ENCODE measurements at places on chromosomes 16 and 17.

DNA sequence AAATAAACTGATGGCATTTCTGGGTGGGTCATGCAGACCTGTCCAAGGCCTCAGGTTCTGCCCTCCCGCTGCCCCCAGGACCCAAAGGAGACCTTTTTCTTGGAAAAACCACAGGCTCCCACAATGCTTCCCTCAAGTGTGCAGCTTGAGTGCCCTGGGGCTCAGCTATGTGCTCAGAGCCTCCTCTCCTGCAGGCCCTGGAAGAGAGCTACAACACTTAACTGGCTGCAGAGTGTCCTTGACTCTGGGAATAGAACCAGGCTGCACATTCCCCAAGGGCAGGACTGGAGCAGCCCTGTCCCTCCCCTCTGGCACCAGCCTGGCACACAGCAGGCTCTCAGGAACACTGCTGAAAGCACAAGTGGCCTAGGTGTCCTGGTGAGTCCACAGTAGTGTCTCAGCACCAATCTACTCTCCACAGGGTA, 4.8 kb upstream of the SREBF1 start:
- DNase-seq: no peak

- DNase-seq: no peak
These were observed 9.8 kb upstream of the CTCF start for GRCh38 chr16:67552476-67552875.

DNA sequence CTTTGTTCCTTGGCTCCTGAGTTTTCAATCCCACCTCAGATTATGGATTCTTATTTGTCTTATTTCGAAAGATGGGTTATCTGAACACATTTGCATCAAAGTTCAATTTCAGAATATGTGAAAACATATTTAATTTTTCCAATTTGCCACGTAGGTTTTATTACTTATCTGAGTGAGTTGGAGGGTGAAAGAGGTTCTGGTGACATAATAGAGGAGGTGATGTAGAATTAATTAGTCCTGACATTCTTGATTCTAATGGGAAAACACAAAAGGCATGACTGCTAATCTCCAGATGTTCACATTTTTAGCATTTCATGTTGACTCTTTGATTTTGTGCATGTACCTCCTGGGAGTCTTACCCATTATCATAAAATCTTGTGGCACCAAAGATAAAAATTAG, 9.1 kb downstream of the TOM1L1 start:
- no peak for DNase-seq

GRCh38 chr17:17179371-17179827, 26.7 kb downstream of the PLD6 start:
- DNase-seq: no peak

DNA sequence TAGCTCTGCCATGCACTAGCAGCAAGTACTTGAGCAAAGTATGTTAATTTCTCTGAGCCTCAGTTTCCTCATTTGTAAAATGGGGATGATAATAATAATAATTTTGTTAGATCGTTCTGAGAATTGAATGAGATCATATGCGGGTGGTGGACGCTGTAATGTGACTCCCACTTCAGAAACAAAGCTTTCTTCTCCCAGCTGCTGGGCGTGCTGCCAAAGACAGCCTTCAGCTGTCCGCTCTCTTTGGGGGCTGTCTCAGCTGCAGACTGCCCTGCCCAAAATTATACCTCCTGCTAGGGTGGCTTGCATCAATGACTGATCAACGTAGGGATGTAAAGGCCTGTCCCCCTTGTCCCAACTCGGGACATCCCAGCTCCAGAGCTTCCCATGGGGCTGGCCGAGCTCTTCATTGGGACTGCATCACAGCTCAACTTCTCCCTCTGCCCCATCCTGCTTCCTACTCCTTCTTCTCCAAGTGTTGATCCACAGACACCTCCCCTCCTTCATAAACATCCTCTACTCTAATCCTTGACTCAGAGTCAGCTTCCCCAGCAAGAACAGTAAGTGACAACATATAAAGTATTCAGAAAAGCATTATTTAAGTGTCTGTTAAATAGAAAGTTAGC, 30.7 kb upstream of the CDH5 start:
- DNase-seq: peak; percentile 73

All from NCI-H1105 (cell line).